ENCODE measurements at places on chromosomes 5 and 9.

- no peak for DNase-seq
These were observed 245.5 kb downstream of the CACNA1B start for GRCh38 chr9:138123086-138123485.

DNA sequence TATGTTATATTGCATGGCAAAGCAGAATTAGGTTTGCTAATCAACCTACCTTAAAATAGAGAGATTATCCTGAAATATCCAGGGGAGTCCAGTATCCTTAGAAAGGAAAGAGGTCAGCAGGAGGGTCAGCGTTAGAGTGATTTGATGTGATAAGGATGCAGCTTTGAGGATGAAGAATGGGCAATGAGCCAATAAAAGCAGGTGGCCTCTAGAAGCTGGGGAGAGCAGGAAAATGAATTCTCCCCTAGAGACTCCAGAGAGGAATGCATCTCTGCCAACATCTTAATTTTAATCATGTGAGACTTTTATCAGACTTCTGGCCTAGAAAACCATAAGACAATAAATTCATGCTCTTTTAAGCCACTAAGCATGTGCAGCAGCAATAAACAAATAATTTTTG is 65.7 kb upstream of the SYK start:
- DNase-seq: no peak

DNA sequence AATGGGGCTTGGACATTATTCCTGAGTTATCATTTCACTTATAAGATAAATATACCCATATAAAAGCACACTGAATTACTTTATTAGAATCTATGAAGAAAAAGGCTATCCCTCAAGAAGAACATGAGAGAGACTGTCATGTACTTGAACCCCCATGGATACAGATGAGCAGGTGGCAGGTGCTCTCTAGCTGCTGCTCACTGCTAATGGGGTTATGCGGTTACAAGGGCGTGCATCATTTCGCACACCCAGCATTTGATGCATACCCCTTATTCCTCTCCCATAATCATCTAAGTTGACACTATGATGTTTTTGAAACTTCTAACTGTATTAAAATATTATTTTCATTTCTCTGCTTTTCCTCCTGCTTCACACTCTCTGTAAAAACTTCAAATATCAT is 16.4 kb downstream of the ITK start:
- no peak for DNase-seq

- DNase-seq: no peak
These were observed 19.0 kb downstream of the C9orf57 start for GRCh38 chr9:72041369-72041768.

- DNase-seq: no peak
These were observed 363.3 kb downstream of the KDM4C start for GRCh38 chr9:7121055-7121454.

GRCh38 chr5:14118551-14119320 is 24.4 kb upstream of the TRIO start:
- no peak for DNase-seq

Measured in stimulated activated CD4-positive, alpha-beta T cell treated with anti-CD3 and anti-CD28 coated beads, TNF-alpha, amount 100 ng/mL, for 1 hour (primary cell).